ENCODE measurements at places on chromosomes 5 and 9.

DNA sequence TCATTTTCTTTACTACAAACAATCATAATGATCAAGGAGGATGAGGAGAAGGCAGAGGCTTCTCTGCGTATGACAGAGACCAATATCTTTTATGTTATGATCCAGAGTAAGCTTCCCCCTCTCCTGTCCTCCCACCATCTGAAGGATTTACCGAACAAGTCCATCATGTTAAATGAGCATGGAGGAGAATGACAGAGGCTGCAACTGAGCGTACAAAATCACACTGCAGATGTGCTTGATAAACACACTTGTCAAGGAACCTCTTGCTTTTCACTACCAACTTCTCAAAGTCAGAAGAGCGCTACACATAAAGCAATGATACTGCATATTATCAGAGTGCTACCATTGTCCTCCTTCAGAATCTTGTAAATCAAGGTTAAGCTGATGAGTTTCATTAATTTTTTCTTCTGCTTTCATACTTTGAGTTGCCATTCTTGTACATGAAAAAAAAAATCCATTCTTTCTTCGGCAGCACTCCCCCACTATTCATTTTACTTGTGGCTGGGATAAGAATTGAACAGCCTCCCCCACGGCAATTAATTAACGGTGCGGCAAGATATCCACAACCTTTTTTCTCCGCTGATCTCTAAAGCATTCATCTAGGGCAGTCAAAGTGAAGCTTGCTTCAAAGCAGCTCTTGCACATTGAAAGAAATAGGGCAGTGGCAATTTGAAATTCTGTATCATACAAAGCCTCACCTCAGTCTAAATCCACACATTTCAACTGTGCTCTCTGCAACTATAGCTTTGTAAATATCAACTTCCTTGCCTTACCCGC lies 673.9 kb upstream of the DMAC1 start:
- DNase-seq: no peak

DNA sequence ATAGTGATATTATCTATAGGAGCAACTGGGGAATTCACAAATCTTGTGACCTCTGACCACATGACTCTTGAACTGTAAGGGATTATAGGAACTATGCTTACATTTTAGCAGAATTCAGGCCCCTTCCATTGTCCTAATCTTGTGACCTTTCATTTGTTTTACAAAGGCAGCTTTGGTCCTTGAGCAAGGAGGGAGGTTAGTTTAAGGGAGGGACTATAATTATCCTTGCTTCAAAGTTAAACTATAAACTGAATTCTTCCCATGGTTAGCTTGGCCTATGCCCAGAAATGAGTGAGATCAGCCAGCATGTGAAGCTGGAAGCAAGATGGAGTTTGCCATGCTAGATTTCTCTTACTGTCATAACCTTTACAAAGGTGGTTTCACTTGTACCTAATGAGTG lies 51.2 kb downstream of the TARS1 start:
- DNase-seq: no peak

- no peak for DNase-seq
Measured at GRCh38 chr9:6598249-6598725, 47.2 kb downstream of the GLDC start.

GRCh38 chr9:69744688-69745380 lies 15.0 kb downstream of the PTAR1 start:
- no peak for DNase-seq

GRCh38 chr9:110479481-110479880 lies 100.1 kb downstream of the SVEP1 start:
- no peak for DNase-seq

GRCh38 chr5:45694971-45695803 lies 993 bp downstream of the HCN1 start:
- no peak for DNase-seq

- no peak for DNase-seq
Measured at GRCh38 chr9:96459268-96460007, 9.5 kb downstream of the HABP4 start.

DNA sequence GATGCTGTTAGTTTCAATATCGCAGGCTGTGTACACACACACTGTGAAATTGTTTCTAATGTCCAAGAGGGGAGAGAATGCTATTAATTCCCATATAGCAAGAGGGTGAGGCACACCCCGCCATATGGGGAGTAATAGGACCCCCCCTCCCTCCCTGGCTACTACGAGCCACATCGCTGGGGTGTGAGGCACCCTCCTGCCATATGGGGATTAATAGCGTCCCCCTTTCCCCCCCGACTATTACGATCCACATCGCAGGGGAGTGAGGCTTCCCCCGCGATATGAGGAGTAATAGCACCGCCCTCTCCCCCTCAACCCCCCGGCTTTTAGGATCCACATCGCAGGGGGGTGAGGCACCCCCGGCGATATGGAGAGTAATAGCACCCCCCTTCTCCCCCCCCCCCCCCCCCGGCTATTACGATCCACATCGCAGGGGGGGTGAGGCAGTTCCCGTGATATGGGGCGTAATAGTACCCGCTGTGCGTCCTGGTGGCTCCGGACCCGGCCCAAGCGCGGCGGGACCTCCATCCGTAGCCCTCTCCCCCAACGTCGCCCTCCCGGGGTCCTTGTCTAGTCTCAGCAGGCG lies 494 bp upstream of the STK32A start:
- no peak for DNase-seq

DNA sequence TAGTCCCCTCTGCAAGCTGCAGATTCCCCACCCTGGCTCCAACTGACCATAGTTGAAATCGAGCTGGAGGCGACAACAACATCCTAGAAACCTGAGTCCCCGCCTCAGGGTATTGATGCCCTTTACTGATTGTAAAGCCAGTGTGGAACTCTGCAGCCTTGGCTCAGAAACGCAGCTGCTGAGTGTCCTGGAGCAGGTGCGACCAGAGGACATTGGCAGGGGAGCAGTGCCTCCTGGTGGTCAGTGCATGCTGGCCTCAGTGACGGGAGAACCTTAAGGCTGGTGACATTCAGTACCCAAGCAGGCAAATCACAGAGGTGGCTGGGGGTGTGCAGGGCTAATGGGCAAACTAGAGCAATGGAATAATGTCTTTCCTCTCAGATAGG lies 20.4 kb upstream of the ZNF354B start:
- DNase-seq: peak; percentile 43

GRCh38 chr5:138809391-138809790 lies 56.2 kb downstream of the CTNNA1 start:
- no peak for DNase-seq

DNA sequence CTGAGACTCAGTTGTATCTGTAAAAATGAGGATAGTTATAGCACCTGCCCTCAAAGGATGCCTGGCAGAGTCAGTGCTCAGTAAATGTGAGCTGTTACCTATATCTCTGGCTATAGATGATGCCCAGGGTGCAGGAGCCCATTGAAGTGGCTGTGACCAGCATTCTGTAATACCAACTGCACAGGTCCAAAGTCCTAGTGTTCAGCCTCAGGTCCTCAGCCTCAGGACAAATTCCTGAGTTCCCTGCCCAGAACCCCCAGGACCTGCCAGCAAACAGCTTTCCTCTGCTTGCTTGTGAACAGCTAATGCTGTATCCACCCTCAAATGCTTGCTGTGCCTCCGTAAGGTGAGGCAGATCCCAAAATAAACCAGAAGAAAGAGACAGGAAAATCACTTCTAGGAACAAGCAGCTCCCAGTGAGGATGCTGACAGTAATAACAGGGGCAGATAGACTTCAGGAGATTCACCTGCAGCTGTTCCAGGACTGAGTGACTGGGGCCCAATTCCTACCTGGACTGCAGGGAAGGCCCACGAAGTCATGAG lies 80.8 kb downstream of the SIL1 start:
- no peak for DNase-seq

DNA sequence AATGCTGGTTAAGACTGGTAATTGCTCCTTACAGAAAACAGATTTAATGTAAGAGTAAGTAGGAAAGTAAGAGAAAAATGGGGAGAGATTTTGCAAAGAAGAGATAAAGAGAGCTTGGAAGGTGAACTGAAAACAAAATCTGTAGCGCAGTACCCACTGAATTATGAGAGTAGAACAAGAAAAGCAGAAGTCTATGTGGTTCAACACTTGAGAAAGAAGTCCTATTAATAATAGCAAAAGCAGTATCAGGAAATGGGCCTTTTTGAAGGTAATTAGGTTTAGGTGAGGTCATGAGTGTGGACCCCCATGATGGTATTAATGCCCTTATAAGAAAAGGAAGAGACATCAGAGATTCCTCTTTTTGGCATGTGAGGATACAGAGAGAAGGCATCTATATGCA lies 460.6 kb downstream of the CETN3 start:
- no peak for DNase-seq

DNA sequence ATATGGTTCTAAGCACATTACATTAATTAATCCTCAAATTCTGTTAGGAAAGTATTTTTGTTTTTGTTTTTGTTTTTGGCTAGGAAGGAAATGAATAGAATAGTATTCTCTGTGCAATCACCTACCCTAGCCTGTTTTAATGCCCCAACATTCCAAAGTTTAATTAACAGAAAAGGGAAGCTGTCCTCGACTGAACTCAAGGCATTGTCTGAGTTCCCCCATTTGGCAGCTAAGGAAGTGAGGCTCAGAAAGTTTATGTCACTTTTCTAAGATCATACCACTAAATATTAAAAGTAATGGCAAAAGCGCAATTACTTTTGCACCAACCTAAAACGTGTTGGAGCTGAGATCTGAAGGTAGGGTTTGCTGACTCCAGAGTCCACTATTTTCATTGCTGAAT lies 59.8 kb downstream of the FGF1 start:
- no peak for DNase-seq

DNA sequence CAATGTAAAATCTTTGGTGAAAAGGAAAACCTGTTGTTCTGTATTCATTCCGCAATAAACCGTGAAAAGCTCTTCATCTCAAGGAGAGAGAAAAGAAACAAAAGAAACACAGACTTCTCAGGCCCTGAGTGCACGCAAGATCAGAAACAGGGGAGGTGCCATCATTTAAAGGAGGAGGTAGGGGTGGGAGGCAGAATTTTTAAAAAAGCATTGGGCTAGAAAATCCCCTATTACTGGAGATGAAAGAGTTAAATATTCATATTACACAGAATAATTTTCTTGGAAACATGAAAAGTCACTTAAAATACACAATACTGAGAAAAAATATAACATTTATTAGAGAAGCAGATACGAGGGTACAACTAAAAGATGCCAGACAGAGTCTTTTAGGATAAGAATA lies 56.3 kb downstream of the USP20 start:
- DNase-seq: no peak

DNA sequence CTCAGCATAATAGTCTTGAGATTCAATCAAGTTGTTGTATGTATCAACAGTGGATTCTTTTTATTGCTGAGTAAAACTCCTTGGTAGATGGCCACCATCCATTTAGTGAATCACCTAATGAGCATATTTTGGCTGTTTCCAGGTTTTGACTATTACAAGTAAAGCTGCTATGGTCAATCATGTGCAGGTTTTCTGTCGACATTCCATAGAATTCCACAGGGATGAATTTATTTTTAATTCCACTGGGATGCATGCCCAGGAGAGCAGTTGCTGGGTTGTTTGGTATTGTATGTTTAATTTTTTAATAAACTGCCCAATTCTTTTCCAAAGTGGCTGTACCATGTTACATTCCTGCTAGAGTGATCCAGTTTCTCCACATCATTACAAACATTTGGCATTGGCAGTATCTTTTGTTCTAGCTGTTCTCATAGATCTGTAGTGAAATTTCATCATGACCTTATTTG lies 10.5 kb upstream of the S1PR3 start:
- no peak for DNase-seq

DNA sequence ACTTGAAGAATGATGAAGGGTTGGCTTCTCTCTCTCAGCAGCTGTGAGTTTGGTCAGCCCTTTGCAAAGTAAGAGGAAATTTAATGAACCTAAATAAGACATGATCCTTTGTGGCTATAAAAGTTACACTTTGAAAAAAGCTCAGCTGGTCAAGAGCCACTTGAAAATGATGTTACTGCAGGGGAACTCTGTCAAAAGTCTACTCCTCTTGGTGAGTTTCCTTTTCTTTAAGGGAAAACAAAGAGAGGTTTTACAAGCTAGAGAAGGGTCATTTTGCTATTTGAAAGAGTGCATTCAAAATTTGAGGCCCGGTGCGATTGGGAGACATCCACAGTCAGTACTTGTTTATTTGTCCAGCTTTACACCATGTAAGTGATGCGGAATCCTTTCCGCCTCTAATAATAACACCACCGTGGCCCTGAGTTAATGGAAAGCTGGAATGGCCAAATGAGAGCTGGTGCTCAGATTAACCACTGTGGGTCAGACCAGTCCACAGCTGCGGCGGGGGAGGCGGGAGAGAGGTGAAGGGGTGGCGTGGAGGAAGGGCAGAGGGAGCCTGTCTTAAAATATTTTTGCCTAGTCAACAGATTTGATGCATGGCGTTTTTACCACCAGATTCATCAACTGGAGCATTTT lies 404.0 kb downstream of the TLE4 start:
- DNase-seq: no peak

DNA sequence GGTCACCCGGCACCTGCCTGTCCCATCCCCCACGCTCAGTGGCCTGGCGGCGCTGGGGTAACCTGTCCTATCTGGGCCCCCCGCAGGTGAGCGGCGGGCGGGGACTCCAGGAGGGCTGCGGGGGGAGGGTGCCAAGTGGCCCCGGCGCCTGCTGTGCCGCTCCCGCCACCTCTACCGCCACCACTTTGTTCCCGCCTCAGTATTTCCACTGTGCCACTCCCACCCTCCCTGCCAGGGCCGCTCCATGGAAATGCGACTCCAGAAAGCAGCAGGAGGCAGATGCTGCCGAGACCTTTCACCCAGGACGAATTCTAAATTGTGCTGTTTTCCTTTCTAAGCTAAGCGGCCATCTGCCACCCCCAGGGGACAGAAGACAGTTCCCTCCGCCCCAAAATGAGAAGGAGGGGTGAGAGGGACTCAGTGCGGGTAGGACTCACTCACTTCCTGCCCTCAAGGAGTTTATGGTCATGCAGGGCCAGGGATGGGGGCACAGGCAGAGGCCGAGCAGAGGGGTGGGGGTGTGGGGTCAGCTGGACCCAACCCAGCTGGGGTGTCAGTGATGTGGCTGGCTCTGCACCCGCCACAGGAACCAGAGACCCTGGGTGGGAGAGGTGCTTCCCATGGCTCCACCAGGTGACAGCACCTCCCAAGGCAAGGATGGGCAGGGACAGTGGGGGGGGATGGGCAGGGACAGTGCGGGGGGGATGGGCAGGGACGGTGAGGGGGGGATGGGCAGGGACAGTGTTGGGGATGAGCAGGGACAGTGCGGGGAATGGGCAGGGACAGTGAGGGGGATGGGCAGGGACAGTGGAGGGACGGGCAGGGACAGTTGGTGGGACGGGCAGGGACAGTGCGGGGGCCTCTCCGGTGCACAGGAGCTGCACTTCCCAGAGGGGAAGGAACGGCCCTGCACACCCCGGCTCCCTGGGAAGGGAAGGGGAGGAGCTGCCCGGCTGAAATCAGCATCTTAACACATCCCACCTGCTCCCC lies 17.8 kb downstream of the NOTCH1 start:
- DNase-seq: no peak

- DNase-seq: no peak
Measured at GRCh38 chr5:72892846-72893245, 63.0 kb upstream of the FCHO2 start.

GRCh38 chr9:127165116-127165515 lies 42.7 kb upstream of the ANGPTL2 start:
- DNase-seq: no peak
